GF-D8 (cell line): ENCODE measurements at places on chromosomes 13 and 19.

GRCh38 chr19:45368737-45369340 lies 1.5 kb downstream of the ERCC2 start:
- no peak for DNase-seq

DNA sequence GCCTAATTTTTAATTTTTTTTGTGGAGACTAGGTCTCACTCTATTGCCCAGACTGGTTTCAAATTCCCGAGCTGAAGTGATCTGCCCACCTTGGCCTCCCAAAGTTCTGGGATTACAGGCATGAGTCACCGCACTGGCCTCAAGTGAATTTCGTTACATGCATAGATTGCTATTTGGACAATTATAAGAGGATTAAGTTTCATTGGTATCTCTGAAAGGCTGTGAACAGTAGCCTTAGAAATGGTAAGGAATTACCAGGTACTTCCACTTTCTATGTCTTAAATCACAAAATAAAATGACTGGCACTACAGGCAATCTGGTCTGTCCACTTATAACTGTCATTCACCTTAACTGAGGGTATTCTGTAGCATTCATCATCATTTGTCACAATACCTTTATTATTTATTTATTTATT lies 2.9 kb upstream of the CCDC9 start:
- no peak for DNase-seq

- no peak for DNase-seq
These were observed 129.3 kb downstream of the KCNRG start for GRCh38 chr13:50144246-50145160.

GRCh38 chr19:50741179-50741933 lies 18.2 kb downstream of the CLEC11A start:
- DNase-seq, result no peak

GRCh38 chr13:90793261-90793820 lies 554.1 kb upstream of the MIR17HG start:
- no peak for DNase-seq

DNA sequence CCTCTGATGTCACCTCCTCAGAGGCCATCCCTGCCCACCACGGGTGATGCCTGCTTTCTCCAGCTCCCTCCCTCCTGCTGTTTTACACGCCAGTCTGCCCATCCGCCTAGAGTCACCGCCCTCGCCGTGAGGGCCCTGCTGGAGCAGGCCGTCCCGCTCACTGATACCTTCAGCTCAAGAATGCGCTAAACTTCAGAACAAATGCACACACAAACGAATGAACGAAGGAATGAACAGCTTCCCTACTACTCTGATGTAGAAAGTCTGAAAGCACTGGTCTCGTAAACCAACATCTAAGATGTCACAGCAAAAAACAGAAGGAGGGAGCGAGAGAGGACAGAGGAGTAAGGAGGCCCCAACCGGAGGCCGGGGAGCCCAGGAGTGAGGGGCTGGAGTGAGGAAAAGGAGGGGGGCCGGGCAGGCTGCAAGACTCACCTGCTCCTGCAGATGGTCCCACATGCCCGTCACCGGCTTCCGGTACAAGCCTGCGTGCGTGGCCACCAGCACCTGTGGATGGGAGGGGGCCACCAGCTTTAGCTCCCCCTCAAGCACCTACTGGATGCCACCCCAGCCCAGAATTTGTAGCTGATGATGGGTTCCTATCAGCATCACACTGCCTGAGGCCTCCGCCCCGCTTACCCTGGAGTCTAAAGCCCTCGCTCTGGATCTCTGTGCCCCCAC lies 4.0 kb downstream of the PNKP start:
- DNase-seq, result no peak

- no peak for DNase-seq
These were observed 314.8 kb downstream of the PCDH17 start for GRCh38 chr13:57946361-57946760.

DNA sequence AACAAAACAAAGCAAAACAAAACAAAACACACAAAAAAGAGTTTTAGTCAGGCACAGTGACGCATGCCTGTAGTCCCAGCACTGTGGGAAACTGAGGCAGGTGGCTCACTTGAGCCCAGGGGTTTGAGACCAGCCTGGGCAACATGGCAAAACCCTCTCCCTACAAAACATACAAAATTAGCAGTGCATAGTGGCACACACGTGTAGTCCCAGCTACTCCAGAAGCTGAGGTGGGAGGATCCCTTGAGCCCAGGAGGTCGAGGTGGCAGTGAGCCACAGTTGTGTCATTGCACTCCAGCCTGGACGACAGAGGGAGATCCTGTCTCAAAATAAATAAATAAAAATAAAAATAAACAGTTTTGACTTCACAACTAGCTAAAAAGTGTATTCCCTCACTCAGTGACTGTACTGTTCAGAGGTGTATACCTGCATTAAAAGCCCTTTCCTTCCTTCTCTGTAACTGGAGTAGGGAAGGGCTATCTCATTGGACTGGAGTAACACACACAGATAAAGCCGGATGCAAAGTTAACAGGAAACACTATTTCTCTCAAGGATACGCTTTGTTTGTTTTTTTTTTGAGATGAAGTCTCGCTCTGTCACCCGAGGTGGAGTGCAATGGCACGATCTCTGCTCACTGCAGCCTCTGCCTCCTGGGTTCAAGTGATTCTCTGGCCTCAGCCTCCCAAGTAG lies 3.7 kb upstream of the BAX start:
- no peak for DNase-seq

DNA sequence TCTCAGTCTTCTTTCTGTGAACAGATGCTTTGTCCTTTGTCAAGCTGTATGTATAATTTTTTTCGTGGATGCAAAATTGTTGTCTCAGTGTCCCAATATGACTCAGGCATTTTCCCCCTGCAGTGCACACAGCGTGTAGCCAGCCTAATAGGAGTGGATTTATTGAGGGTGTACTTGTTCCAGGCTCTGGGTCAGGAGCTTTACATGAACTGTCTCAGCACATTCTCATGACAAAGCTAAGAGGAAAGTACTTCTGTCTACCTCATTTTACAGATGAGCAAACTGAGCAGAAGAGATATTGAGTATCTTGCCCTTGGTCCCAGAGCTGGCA lies 50.8 kb downstream of the STK24 start:
- DNase-seq, result no peak

DNA sequence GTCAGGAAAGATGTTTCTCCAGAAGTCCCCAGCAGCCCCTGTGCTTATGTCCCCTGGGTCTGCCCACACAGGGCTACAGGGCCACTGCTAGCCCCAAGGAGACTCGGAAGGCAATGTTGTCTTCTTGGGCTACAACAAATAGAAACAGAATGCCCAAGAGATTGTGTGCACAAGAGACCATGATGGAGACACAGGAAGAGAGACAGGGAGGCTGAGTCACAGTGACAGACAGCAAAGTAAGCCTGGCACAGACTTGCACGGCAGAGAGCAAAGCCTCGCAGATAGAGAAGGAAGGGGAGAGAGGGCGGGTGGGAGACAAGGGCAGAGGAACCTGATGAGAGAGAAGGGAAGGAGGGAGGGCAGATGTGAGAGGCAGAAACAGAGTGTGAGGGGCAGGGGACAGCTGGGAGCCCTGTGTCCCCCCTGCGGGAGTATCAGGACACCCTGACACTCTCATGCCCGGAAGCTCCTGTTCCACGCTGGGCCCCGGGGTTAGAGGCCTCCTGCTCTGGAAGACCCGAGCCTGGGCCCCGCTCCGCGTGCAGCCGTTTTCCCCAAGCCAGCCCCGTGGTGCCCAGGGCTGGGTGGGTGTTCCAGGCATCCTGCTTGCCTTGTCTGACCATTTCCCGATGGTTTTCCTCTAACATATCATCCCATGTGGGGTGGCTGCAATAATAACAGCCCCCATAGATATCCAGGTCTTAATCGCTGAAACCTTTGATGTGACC lies 2.7 kb upstream of the PLA2G4C start:
- DNase-seq, result no peak

- DNase-seq, result no peak
These were observed 12.0 kb downstream of the KASH5 start for GRCh38 chr19:49400029-49400428.

- DNase-seq, result no peak
These were observed 4.6 kb downstream of the WDR62 start for GRCh38 chr19:36059180-36059910.

DNA sequence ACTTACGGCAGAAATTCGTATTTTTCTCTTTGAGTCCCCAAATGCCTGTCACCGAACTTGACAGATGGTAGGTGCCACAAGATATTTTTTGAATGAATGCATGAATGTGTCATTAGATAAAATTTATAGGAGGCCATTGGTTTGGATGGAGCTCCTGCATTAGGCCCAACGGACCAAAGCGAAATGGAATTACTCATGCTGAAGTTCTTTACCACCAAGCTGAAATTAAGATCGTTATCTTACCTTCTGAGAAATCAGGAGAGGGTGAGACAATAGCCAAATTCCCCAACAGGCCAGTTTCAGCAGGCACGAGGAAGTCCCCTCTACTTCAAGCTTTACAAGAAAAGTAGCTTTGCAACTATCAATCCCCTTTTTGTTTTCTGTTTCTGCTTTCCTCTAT lies 452.5 kb upstream of the ARGLU1 start:
- DNase-seq, result no peak

GRCh38 chr19:56736571-56736970 lies 65.0 kb upstream of the ZNF835 start:
- DNase-seq, result no peak

GRCh38 chr19:48760504-48761205 lies 5.3 kb downstream of the FGF21 start:
- DNase-seq, result no peak

DNA sequence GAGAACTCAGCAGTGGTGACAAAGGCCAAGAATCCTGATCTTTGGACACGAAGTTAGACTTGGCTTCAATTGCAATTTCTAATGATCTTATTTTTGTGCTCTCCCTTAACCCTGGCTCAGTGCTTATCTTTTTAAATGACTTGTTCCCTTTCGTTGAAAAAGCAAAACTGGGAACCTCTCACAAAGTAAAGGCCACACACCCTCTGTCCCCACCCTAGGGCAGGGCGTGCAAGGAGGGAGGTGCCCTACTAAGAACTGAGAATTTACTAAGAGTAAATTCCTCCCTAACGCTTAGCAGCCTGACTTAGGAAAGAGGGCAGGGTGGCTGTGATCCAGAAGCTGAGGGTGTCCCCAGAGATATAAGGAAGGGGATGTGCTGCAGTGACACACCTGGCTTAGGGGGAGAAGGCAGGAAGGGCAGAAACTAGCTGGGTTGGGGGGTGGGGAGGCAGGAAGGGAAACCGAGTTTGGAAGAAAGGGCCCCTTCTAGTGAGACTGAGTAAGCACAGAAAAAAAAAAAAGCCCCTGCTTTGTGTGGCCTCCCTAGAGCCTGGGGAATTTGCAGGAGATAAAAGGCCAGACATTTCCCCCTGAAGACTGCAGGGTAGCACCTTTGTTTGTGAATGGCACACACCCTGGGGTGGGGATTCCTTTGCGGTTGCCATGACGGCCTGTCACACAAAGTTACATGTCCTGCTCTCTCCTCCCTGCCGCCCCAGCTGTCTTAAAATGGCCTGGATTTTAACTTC lies 435.1 kb downstream of the EFNB2 start:
- no peak for DNase-seq

GRCh38 chr13:45132369-45133064 lies 12.2 kb downstream of the GTF2F2 start:
- DNase-seq, result no peak

DNA sequence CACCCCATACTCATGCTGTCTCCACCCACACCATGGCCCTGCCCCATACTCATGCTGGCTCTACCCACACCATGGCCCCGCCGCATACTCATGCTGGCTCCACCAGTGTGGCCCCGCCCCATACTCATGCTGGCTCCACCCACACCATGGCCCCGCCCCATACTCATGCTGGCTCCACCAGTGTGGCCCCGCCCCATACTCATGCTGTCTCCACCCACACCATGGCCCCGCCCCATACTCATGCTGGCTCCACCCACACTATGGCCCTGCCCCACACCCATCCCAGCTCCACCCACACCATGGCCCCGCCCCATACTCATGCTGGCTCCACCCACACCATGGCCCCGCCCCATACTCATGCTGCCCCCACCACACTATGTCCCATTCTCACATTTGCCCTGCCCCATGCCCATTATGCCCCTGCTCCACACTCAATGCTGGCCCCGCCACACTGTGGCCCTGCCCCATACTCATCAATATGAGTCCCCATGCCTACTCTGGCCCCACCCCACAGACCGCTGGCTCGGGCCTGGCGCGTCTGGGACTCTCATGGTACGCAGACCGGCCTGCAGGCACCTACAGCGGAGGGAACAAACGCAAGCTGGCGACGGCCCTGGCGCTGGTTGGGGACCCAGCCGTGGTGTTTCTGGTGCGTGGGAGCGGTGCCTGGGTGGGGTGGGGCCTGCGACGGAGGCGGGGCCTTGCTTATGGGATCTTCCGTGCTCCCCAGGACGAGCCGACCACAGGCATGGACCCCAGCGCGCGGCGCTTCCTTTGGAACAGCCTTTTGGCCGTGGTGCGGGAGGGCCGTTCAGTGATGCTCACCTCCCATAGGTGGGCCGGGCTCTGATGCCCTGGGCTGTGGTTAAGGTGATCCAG lies 3.7 kb upstream of the ARHGAP45 start:
- no peak for DNase-seq

- DNase-seq, result no peak
These were observed 109.3 kb downstream of the KLF12 start for GRCh38 chr13:74024856-74025255.

DNA sequence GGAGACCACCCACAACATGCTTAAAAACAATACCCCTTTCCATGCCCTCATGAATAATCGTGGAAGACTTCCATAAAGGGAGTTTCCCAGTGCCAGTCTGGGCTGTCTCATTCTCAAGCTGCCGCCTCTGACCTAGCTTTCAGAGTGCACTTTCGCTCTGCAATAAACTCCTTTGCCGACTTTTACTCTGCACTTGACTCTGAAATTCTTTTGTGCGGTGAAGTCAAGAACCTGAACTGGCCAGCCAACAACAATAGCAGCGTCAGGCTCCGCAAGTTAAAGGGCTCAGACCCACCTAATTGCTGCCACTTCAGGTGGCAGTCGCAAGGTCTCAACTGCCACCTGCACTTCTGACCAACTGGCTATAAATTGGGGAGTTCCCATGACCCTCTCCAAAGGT lies 10.3 kb upstream of the LEUTX start:
- DNase-seq, result no peak

GRCh38 chr13:24083722-24084421 lies 76.6 kb upstream of the SPATA13 start:
- DNase-seq, result no peak

DNA sequence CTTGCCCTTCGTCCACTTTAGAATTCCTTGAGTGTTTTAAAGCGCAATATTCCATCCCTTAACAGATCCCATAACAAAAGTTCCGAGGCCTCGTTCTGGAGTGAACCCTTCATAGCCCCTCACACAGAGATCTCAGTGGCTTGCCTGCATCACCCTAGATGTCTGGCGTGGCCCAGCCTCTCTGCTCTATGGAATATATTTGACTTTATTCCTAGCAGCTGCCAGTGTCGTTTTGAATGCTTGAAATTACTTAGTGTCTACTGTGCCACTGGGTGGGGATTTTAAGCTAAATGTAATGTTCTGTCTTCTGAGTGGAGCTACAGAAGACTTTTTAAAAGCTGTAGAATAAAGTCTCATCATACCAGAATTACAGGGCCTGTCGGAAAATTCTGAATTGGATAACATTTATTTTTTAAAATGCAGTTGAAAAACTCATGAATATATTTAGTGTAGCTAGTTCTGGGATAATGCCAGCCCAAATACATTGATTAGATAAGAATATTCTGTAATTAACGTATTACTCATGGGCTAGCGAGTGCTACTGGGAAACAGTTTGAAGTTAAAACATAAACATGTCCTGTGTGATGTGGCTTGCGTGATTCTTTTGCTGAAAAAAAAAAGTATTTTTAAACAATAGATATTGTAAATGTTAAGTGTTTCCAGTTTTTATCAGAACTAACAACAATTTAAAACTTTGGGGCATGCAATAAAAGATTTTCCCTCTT lies 111.8 kb downstream of the ESD start:
- DNase-seq, result no peak
